DMS79 treated with DMSO at 0.1 percent for 48 hours (cell line): ENCODE measurements at places on chromosomes 5 and 9.

GRCh38 chr5:71719063-71719964 is at the start of gene CARTPT:
CARTPT (plus strand) TSS chr5:71719275; CDS start chr5:71719294, 19 bp downstream.
- DNase-seq: no peak

GRCh38 chr9:101902051-101902450 is 163.6 kb upstream of the GRIN3A start:
- DNase-seq: no peak

GRCh38 chr9:2618289-2618688 is 3.3 kb upstream of the VLDLR start:
- no peak for DNase-seq

- DNase-seq: no peak
These were observed 15.6 kb upstream of the IRF1 start for GRCh38 chr5:132506094-132506692.

- DNase-seq: no peak
These were observed 263.7 kb downstream of the SEMA5A start for GRCh38 chr5:9282211-9282610.

GRCh38 chr5:156529892-156530291 is 202.9 kb downstream of the SGCD start:
- no peak for DNase-seq

DNA sequence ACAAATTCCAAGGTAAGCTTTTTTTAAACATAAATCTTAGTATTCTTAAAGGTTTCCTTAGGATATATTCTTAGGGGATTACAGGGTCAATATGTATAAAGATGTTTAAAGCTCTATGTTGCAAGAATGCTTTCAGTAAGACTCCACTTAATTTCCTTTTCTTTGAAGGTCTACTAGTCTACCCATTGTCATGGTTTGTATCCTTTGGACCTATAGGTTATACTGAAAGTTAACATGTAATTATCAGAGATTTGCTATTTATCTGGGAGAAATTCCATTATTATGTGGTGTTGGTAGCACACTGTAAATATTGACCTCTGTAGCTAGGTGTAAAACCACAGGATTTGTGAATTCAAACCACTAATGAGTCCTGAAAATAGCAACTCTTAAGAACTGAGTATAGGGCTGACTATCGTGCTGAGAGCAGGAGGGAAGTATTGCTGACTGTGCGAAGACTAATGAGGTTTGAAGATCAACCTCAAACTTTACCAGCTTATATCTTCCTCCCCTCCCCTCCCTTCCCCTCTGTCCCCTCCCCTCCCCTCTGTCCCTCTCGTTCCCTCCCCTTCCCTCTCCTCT is 85.6 kb downstream of the GADD45G start:
- DNase-seq: peak; percentile 10

- DNase-seq: no peak
These were observed 139.9 kb downstream of the PDE4D start for GRCh38 chr5:59753599-59753998.

GRCh38 chr9:133423216-133423615 is 1.0 kb downstream of the ADAMTS13 start:
- no peak for DNase-seq

- no peak for DNase-seq
These were observed 85.0 kb downstream of the STK10 start for GRCh38 chr5:172102913-172103626.

DNA sequence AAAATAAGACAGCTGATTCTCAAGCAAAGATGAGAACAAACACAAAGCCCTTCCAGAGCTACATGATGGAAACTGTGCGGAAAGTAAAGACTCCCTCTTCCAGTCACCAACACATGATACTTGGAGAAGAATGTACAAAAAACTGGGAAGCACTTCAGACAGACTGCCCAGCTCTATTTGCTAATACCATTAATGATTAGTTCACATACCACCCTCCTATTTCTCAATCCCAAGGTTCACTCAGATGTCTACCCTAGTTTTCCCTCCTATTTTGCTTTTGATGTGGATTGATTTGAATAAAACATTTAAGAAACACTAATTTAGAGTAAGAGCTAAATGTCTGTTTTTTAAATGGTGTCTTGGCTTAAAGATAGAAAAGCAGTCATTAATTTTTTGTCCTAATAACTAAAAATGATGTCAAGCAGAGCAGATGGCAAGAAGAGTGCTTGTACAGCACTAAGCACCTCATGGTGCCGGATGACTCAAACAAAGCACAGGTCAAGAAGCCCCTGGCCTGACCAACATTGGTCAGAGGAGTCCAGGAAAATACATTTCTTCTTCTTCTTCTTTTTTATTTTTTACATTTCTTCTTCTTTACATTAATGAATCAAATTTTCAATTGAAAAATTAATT is 639.4 kb downstream of the PDE4D start:
- DNase-seq: no peak

GRCh38 chr9:123080444-123080843 is 47.0 kb downstream of the GPR21 start:
- DNase-seq: no peak

DNA sequence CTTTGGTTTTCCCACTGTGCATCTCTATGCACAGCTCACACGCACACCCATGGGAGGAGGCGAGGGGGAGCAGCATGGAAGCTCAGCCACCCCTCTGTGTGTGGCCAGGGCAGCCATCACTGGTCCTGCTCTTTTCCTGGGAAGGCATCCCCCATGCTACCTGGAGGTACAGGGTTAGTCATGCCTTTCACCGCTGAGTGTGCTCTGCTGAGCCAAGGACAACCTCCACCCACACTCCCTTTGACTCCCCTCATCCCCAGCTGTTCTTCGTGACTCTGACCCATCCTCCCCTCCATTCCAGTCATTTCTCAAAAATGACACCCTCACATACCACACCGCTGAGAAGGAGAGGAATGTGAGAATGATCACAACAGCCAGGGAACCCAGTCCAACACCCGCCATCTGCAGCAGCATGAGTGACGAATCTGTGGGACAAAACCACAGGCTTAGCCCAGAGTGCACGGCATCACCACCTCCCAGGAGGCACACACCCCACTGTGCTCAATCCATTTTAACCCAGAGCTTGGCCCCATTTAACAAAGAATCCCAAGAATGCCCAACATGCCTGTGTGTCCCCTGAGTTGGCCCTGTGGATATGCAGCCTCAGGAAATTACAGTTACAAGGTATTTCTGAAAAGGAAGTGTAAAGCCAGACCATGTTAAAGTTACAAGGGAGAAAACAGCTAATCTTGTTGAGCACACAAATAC is 133.4 kb downstream of the SUSD1 start:
- DNase-seq: no peak

DNA sequence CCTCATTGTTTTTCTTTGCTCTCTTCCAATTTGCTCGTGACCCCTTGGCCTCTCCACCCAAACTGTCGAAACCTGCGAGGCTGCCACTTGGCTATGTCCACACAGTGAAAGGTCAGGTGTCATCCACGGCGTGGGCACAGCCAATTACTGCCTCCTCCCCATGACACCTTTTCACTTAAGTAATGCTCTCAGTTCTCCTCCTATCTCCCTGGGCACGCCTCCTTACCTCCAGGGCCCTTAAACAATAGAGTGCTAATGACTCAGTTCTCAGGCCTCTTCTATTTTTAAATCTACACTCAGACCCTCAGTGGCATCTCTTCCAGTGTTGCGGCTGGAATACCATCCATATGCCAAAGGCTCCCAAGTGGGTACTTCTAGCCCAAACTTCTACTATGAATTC is 256.8 kb downstream of the ROR2 start:
- no peak for DNase-seq

DNA sequence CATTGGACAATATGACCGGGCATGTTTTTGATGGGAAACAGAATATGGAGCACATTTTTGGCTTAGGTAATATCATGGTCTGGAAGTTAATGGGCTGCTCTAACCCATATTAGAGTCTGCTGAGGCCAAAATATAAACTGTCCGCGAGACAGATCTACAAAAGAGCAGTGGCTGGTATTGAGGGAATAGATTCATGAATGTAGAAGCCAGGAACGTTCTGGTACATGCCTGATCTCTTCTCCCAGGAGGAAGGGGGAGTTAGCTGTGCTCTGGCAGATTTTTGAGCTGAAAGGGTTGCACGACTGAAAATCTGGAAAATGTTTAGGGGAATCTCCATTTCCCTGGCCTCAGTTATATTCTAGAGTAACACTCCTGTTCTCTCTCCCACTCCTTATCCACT is 42.9 kb upstream of the ZFR start:
- no peak for DNase-seq

- DNase-seq: no peak
These were observed 46.1 kb upstream of the RAI14 start for GRCh38 chr5:34609951-34610441.

GRCh38 chr5:14741801-14742440 is 77.4 kb downstream of the OTULIN start:
- DNase-seq: peak; percentile 37

DNA sequence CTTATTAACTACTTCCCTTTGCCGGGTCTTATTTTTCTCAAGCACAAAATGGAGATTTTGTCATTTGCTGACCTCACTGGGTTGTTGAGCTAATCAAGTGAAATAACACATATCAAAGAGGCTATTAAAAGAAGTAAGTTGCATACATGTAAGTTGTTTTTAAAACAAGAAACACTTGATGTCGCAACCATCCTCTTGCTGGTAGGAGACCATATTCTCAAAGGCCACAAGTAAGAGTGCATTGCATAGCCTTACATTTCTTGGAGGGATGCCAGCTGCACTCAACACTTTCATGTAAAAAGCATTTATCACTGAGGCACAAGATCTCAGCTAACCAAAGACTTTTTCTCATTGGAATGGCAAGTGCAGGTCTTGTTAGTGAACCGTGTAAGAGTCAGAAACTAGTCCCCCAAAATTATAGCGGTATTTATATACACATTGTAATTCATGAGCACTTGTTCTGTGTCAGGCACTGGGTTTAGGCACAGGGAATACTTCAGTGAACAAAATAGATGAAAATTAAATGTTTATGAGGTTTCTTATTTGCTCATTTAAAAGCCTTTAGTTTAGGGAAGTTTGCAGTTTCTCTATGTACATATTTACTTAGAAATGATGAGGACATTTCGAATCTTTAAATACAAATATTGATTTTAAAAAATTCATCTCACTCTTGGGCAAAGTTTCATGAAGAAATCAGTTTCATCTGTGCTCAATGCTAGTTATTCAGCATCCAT is 72.0 kb downstream of the ZFAND5 start:
- DNase-seq: peak; percentile 81

DNA sequence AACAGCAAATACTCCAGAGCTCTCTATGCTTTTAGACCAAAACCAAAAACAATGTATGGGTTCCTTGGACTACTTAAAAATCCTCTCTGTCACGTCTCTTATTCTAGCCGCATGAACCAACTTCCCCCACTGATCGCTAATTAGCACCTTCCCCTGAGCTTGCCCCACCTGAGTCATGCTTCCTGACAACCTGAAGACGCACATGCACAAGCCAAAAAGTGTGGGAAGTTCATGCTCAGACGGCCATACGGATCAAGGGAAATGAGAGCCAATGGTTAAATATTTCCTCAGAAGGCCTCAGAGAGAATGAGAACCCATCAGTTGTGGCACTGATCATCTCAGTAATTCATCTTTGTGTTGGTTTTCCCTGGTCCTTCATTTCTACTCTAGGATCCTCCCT is 199.7 kb downstream of the BNC2 start:
- DNase-seq: no peak

DNA sequence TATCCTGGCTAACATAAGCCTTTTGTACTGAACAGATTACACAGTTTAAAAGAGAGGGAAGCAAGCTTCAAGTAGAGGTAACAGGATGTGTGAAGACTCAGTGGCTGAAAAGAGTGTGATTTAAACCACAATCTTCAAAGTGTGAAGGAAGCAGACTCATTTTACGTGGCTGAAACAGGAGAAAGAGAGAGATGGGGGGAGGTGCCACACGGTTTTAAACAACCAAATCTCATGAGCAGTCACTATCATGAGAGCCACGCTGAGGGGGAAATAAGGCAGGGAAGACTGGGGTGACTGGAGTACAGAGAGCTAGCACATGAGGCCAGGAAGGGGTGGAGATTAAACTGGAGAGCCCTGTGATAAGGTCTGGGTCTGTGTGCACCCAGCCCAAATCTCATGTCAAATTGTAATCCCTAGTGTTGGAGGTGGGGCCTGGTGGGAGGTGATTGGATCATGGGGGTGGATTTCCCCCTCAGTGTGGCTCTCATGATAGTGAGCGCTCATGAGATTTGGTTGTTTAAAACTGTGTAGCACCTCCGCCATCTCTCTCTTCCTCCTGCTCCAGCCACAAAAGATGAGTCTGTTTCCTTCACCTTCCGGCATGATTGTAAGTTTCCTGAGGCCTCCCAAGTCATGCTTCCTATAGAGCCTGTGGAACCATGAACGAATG is 318.6 kb upstream of the CD180 start:
- DNase-seq: no peak

DNA sequence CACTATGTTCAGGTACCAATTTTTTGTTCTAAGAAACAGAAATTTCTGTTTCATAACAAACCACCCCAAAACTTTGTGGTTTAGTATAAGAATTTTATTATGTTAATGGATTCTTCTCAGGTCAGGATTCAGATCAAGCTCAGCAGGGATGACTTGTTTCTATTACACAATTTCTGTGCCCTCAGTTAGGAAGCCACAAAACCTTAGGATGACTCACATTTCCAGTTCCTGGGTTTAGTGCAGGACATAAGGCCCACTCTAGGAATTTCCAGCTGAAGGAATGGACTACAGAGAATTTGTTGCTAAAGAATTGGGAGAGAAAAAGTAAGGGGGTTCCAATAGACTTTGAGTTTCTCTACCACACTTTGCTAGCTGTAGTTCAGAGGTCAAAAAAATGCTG is 629.3 kb downstream of the ANXA1 start:
- DNase-seq: no peak

- DNase-seq: no peak
These were observed 160.0 kb downstream of the RMI1 start for GRCh38 chr9:84140535-84141101.

DNA sequence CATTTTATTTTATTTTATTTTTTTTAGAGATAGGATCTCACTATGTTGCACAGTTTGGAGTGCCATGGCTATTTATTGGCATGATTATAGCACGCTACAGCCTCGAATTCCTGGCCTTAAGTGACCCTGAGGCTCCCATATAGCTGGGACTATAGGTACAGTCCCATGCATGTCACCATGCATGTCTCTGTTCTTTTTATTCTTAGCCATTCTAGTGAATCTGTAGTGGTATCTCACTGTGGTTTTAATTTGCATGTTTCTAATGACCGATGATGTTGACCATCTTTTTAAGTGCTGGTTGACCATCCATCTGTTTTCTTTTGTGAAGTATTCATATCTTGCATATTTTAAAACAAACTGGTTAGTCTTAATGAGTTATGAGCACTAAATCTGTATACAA is 76.1 kb downstream of the SLC44A1 start:
- DNase-seq: no peak

- DNase-seq: no peak
These were observed 135.8 kb downstream of the PCSK1 start for GRCh38 chr5:96297290-96297689.
